Fibroblast of skin of scalp (primary cell): ENCODE measurements at places on chromosomes 11 and 22.

DNA sequence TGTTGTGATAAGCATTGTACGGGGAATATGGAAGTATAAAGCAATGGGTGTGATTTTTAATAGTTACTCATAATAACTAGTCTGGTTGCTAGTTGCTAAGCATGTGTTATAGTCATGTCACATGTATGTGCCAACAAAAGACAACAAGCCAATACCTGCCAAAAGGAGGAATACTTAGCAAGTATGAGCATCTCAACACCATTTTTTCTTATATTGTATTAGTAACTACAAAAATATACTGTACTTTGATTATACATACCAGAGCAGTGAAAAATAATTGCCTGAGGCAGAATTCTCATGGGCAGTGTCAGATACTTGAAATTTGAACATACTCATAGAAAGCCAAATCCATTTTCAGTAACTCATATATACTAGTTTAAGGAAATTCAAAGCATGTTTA is 62.4 kb upstream of the ALKBH3 start:
- peak; percentile 49 for DNase-seq

DNA sequence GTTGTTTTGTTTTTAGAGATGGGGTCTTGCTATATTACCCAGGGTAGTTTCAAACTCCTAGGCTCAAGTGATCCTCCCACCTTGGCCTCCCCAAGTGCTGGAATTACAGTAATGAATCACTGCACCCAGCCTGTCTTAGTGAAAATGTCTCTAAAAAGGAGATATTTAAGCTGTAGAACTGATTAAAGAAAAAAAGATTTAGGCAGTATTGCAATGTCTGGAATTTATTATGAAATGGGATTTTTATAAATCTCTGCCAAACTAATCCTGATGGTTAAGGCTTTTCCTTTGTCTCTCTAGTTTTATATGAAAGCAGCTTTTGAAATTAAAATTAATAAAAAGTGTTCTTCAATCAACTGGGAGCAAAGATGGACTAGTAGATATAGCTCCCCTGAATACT is 2.1 kb downstream of the PLAAT3 start:
- peak; percentile 27 for DNase-seq

GRCh38 chr22:22031183-22031945 is 48.8 kb upstream of the TOP3B start:
- DNase-seq = no peak

GRCh38 chr11:126229858-126230540 is 18.4 kb downstream of the FAM118B start:
- peak; percentile 6 for DNase-seq

DNA sequence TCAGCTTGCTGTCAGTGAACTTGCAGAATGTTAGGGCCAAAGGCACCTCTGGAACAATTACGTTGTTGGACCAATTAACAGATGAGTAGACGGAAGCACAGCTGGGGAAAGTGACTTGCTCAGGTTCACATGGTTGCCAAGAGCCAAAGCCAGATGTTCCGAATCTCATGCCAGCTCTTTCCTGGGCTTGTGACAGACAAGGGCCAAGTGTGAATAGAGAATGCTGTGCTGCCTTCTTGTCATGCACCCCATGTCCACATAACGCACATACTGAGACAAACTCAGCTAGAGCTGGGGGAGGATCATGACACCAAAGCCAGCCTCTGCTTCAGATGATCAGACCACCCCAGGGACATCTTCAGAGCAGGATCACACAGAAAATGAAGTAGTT is 616.3 kb downstream of the INSC start:
- DNase-seq = no peak

GRCh38 chr11:57903441-57904123 is 120.1 kb upstream of the OR9Q1 start:
- no peak for DNase-seq

GRCh38 chr11:23957314-23957713 is 539.5 kb upstream of the LUZP2 start:
- peak; percentile 60 for DNase-seq

DNA sequence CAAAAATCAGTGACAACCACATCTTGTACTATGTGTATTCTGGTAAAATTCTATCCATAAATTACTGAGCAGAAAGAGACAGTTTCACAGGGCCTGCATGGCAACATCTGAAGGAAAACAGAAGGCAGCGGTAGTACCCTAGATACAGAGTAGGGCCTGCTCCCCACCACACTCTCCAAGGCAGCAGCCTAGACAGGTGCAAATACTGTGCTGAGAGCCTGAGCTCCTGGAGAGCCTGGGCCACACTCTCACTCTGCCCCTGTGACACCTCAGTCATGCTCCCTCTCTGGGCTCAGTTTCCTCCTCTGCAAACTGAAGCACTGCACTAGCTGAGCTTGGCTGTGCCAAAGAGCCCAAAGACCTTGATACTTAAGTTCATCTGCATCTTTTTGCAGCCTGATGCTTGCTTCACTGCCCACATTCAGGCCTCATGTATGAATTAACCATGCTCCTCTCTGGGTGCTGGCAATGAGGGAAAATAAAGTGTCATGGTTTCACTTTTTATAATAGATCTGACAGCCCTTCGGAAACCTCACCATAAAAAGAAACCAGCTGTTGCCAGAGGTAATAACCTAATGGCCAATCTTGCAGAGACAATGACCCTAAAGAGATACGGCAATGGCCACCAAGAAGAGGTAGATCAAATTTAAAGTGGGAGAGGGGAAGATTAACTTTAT is 104.7 kb downstream of the PLEKHA7 start:
- no peak for DNase-seq

DNA sequence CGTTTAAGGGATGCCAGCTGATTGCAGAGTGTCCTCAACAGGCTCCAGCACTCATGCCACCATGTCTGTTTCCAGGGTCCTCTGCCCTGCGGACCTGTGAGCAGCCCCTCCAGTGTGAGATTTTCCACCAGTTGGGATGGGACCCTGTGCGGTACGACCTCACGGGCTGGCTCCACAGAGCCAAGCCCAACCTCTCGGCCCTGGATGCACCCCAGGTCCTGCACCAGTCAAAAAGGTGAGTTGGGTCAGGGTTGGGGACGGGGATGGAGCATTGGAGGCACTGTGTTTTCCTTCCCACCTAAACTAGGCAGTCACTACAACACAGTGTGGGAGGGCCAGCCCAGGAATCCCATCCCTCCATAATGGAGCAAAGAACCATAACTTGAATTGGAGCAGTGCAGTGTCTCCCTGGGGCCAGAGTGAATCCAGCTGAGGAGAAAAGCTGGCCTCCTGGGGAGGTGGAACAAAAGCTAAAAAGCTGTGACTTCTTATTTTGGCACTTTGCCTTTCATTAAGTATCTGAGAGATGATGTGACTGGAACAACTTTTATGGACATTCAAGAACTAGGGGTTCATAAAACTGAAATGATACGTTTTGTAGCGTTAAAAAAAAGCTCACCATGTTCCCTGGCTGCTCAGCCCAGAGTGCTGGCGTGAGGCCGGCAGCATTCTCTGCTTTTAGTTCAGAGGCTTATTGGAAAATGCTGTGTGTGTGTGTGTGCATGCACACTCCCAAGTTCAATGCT is 101.8 kb downstream of the MYO18B start:
- no peak for DNase-seq

DNA sequence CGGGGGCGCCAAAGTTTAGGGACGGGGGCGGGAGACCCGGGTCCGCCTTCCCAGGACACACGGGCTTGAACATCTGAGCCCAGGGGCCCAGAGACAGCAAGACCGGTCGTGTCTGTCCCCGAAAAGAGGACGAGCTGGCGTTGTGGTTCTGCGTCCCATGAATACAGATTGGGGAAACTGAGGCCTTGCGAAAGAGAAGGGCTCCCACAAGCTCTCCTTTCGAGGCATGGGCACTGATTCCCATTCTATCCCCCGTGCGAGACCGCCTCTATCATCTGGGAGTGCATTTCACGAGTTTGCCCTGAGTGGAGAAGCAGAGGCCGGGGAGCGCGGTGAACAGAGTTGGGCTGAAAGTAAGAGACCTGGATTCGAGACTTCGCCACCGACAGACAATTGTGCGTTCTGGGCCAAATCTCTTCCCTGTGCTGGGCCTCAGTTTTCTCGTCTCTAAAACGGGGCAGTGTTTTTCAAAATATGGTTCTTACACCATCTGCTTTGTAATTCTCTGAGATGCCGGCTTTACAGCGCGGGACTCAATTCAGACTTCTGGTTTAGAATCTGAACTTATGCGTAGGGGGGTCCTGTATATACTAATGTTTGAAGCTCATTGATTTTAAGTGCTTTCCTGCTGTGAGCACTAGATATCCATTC is 471 bp downstream of the RNF185 start:
- DNase-seq = no peak

DNA sequence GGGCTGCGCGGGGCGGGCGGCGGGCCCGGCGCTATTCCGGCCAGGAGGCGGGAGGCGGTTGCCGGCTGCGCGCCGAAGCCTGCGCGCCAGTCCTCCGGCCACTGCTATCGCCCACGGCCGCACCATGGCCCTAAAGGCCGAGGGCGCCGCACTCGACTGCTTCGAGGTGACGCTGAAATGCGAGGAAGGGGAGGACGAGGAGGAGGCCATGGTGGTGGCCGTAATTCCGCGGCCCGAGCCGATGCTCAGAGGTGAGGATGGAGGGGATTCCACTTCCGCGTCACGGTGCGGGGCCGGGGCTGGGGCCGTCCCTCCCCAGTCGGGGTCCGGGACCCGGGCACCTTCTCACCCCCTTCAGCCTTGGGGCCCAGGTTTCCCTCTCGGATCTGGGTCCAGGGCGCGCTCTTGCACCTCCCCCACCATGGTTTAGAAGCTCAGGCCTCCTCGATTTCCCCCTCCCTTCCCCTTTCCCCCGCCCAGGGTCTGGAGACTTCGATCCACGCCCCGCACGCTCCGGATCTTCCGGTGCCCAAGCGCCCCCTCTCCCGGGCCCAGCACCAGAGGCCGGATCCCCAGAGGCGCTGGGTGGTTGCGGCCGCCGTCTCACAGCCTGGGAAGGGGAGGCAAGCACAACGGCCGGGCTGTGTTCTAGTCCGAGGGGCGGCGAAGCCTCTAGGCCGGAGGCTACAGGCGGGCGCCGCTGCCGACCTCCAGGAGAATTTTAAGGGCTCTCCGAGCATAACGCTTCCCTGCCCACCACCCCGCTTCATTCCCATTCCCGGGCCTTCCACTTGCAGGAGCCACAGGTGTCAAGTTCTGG is 517 bp downstream of the SPINDOC start:
- peak; percentile 70 for DNase-seq

DNA sequence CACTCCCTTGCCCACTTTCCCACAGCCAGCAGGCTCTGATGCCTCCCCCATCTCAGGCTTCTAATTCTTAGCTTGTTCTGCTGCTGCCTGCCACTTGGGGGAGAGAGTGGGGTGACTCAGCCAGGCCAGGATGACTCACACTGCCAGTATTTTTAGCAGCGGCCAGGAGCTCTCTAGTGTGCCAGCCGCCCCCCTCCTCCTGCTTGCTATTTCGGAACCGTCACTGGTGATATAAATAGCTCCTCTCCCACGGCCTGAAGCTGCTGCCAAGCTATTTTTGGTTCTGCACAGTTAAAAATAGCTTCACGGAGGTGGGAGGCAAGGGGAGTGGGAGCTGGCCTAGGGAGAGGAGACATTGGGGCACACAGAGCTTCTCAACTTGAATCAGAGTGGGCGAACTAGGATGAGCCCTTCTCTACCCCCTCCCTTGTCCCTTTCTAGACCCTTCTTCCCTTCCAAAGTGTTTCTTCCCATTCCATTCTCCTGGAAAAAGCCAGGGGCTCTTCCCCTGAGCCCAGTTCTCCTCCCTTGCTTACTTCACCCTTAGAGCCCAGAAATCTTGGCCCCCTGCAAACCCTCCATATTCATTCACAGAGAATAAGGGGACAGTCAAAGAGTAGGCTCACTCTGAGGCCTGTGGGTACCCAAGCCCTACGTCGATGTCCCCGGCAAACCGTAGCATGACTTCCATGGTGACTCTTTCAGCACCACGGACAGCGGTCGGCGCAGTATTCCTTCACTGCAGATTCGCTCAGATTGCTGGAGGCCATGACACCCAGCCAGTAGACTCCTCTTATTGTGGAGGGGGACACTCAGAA is 2.5 kb upstream of the NPAS4 start:
- peak; percentile 98 for DNase-seq

DNA sequence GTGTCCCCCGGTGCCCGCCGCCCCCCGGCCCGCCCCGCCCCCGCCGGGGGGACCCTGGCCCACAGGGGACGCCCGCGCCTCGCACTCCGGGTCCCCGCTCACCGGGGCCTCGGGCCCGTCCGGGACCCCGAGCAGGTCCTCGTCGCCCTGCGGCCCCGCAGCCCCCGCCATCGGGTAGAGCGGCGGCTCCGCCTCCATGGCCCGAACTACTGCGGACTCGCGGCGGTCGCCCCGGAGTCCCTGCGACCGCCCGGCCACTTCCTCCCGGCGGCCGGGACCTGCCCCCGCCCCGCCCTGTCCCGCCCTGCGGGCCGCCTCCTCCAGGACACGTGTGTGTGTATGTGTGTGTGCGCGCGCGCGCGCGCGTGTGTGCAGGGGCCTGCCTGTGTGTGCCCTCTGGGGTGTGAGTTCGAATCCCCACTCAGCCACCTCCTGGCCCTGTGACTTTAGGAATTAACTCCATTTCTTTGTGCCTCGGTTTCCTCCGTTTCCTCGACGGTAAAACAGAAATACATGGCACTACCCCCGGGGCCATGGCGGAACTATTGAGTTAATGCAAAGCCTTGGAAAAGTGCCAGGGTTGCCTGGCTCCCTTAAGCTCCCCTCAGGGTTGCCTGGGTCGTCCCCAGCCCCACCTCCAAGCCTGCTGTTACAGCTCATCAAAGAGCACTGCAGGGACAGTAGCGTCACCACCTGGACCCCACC is at the start of gene UNC93B1:
Gene UNC93B1, minus strand, starts transcription at position 252 of the 705 bp plus-strand sequence. Its CDS starts 54 bp downstream, at position 198.
- DNase-seq = peak; percentile 87
